ENCODE measurements at places on chromosomes 6 and 20. TPM values are rescaled to one million over a fixed set of nuclear protein-coding genes. Genes with fewer than 3 reads are reported as not detected.

Gene RIMS1
- total RNA-seq = 10.6 TPM

Gene CD40
- 2.5 TPM for total RNA-seq

Gene TMEM170B
- total RNA-seq = 0.54 TPM

Gene SRC
- 28.6 TPM for total RNA-seq

Gene CD93
- total RNA-seq = not detected

Gene SPAG4
- 14.2 TPM for total RNA-seq

Gene LIN28B
- total RNA-seq = not detected

Gene C4B
- total RNA-seq = 6.4 TPM

Gene AHI1
- 11.1 TPM for total RNA-seq

Gene TRIM38
- total RNA-seq = 5.9 TPM

Gene DACT2
- not detected for total RNA-seq

Gene RAET1E
- 10.4 TPM for total RNA-seq

Gene ATXN1
- 42.2 TPM for total RNA-seq

Gene PLEKHG1
- 0.11 TPM for total RNA-seq

- no peak for DNase-seq
These were observed 143.0 kb downstream of the SAMD5 start for GRCh38 chr6:147651249-147652063.

DNA sequence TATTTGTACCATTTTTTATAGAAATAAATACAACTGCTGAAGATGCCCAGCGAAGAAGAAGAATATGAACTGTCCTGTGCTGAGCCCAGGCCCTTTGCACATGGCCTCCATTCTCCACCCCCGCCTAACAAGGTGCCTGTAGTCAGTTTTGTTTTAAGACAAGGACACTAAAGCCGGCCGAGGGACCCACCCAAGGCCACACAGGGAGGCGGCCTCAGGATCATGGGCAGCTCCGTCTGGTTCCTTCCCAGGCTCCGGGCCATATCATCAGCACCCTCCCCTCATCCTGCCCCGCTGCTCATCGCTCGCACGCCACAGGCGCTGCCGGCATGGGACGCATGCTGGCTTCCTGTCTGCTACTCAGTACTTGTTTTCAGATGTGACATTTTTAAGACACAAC, 21.3 kb downstream of the PSMG4 start:
- no peak for DNase-seq

GRCh38 chr20:21395666-21396598, 1.4 kb downstream of the NKX2-4 start:
- DNase-seq = no peak

DNA sequence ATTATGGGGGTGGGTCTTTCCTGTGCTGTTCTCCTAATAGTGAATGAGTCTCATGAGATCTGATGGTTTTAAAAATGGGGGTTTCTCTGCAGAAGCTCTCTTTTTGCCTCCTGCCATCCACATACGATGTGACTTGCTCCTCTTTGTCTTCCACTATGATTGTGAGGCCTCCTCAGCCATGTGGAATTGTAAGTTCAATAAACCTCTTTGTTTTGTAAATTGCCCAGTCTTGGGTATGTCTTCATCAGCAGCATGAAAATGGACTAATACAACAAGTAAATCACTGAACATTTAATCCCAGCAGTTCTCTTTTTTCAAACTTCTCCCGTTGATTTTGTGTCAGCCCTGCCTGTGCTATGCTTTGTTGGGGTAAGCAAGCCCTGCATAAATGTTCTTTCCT, 95.2 kb downstream of the FAM217A start:
- DNase-seq = no peak

GRCh38 chr20:6784767-6785166, 17.3 kb downstream of the BMP2 start:
- no peak for DNase-seq

DNA sequence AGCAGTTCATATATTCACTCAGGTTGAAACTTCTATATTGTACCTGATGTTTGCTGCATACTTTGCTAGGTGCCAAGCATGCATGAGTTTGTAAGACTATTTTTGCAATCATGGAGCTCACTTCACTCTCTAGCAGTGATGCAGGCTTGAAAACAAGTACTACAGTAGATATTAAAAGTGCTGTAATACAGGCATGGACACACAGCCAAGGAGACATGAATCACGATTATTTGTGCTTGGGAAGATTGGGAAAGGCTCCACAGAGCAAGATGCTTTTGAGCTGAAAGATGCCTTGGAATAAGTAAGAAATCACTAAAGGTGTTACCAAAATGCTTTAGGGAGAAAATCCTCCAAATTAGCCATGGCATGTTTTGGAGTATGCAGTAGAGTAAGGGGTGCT, 427.4 kb downstream of the UTRN start:
- DNase-seq = peak; percentile 76

DNA sequence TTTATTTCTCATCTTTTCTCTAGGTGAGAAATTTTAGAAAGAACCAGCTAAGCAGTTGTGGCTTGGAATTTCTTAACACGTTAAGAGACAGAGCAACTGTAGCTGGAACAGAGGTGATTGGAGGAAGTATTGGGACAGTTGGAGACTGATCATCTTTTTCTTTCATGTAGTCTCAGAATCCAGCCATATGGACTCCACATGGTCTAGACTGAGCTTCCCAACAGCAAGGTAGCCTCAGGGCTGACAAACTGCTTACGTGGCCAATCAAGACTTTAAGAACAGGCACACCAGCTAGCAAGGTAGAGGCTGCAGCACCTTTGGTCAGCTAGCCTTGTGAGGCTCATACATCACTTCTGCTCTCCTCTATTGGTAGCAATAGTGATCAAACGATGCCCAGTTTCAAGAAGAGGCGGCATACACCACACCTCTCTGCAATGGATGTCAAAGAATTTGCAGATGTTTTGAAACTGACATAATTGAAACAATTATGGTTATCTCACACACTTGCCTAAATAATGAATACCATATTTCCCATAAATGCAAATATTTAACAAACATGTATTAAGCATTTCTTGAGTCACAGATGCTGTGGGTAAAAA, 590.5 kb upstream of the SLC35B3 start:
- DNase-seq = peak; percentile 8

GRCh38 chr6:87766211-87766610, 64.2 kb upstream of the AKIRIN2 start:
- DNase-seq = no peak

DNA sequence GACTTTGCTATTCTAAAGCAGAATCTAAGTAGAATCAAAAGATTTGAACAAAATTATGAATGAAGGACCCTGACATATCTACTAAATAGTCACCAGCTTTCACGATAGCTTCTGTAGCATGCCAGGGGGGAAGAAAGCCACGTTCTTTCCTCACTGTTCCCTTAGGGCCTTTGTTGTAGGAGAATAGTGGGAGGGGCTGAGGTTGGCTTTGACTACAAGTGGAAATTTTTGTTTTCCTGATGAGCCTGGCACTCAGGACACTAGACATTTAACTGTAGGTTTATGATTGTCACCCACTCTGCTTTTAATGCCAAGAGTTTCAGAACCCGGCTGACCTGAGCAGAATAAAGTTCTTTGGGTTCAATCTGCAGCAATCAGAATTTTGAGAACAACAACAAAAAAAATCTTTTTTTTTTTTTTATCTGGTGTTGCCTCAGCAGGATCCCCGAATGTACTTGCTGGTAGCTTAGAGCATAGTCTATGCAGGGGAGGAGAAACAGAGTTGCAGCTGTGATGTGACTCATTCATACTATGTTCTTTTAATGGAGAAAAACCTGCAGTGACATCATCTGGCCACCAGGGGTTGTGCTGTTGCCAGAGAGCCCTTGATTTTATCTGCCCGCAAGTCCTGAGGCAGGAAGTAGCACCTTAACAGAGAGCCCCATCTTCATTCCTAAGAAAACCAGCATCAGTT, 38.5 kb downstream of the TPD52L1 start:
- DNase-seq = peak; percentile 84

GRCh38 chr6:146902846-146903245, 301.4 kb upstream of the STXBP5 start:
- peak; percentile 14 for DNase-seq

GRCh38 chr6:32854376-32855178, 585 bp downstream of the PSMB9 start:
- DNase-seq = peak; percentile 71

GRCh38 chr6:150069706-150070105, 785 bp upstream of the ULBP3 start:
- no peak for DNase-seq

DNA sequence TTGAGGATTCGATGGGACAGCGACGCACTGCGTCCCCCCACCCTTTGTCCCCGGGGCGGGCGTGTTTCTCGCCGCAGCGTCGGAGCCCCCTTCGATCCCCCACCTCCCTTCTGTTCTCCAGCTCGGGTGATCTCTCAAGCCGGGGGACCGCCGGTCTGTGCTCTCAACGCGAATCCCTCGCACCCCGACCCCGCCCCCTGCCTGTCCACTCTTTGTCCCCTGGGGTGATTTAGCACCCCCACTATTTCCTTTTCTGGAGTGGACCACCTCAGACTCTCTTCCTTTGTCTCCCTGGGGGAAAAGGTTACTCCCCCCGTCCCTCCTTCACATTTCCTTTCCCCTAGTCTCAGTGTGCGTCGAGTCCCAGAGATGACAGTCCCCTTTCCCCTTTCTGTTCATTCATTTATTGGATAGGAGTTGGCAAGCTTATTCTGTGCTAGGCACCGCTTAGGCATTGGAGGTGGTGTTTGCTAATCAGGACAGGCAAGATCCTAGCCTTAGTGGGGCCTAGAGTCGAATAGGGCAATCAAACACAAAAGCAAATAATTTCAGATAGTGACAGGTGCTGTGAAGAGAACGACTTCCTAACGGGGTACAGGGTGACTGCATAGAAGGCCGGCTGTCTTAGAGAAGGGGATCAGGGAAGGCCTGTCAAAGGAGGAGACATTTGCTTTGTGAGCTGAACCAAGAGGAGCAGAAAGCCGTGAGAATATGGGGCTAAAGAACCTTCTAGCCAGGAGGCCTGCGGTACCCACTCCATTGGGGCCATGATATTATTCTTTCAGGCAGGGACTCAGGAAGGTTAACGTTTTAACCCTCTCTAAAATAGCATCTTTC, 741 bp downstream of the PTPN1 start:
- peak; percentile 41 for DNase-seq

DNA sequence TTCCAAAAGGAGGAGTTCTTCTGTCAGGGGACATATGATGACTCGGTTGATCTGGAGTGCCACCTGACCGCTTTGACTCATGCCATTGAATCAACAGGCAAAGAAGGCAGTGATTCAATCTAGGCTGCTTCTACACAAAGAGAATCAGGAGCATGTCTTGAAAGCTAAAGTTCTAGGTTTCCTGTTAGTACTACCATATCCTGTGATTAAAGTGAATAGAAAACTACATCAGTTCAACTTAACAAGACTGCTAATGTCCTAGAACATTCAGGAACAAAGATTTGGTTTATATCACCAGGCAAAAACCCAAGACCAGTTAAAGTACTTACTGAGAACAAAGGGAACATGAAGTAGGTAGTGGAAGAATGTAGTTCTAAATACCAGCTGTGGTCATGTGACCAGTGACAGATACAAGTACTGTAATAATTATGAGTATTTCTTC, 216.8 kb upstream of the SGK1 start:
- DNase-seq = peak; percentile 74

DNA sequence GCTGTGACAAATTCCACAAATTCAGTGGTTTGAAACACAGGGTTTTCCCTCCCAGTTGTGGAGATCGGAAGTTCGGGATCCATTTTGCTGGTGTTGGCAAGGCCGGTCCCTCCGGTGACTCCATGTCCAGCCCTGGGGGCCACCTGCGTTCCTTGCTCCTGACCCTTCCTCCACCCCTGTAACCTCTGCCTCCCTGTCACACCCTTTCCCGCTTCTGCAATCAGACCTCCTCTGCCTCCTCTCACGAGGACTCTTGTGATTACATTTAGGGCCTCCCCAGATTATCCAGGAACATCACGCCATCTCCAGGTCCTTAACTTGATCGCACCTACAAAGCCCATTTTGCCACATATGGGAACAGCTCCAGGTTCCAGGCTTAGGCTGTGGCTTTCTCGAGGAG, 12.5 kb downstream of the RPS6KA2 start:
- no peak for DNase-seq

- peak; percentile 46 for DNase-seq
These were observed 43.4 kb downstream of the RALY start for GRCh38 chr20:34037121-34037520.

DNA sequence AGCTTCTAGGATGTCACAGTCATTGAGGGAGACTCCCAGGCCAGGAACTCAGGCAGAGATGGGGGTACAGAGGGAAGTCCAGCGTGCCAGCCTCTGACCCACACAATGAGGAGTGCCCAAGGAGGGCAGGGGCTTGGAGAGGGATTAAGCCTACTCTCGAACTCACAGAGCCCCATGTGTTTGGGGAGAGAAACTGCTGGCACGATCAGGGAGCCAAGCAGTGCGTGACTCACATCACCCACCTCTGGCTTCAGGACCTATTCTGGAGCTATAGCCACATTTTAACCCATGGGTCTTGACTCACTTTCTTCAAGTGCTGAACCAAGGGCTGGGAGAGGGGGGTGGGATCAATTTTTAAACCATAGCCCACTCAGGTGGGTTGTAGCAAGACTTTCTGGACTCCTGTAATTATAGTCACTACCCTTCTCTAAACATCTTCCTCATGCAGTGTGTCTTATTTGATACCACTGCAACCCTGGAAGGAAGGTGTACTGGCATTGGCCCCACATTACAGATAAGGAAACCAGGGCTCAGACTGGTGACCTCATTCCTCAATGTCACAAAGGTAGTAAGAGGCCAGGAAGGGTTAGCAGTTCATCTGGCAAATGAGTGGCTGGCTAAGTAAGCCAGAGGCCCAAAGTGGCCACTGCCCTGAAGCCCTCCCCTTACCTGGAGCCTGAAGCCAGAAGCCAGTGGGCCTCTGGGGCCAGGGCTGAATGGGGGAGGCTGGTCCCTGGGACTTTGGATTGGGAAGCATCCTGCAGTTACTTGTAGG, 12.0 kb downstream of the FOXP4 start:
- peak; percentile 9 for DNase-seq

DNA sequence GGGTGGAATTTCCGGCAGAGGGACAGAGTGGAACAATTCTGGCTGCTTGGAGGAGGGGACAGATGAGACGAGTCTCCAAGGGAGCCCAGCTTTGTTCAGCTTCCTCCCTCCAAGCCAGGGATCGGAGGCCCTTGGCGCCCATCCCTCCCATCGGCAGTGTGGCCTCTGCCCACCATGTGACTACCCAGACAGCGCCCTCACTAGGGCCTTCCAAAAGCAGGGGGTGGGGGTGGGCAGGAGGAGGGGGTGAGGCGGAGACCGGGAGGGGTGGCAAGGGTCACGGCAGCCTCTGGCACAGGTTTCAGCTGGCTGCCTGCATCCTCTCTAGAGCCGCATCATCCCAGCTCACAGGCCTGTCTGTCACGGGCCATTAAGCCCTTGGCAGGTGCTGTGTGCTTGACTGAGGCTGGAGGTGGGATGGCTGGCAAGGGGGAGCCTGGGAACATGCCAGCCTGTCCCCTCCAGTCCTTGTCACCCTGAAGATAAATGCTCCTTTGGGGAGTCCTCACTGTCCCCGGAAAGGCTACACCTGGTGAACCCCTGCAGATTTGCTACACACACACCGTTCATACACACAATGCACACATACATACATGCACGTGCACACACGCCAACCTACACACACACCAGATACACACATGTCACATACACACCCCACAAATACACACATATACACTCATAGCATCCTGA, 6.2 kb upstream of the FGD2 start:
- no peak for DNase-seq

- no peak for DNase-seq
These were observed 19.5 kb downstream of the DUSP22 start for GRCh38 chr6:311679-312220.

All from GM23248 (cell line).